HFFc6 (cell line): ENCODE measurements at places on chromosomes 3 and 15.

DNA sequence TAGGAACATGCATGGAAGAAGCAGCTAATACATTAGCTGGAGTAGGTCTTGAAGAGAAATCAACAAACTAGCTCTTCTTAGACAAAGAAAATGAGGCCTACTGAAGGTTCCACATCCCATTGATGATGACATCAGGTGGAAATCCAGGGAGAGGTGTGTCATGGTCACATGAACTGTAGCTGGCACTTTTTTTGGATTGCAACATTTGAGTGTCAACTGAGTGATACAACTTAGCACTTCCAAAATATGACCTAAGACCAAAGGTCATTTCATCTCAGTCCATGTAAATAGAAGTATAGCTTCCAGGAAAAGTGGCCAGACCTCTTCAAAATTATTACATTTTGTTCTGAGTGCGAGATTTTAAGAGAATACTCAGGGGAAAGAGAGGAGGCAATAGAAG, 117.2 kb upstream of the MEIS2 start:
- H3K4me1 ChIP-seq, result no peaks in the 10 kb centered on the region
- peaks cover 10% of the 10 kb centered on the region for H3K27me3 ChIP-seq
- no peak overlapping the region for H3K27ac ChIP-seq
- no peak for DNase-seq
- no peaks in the 10 kb centered on the region for H3K36me3 ChIP-seq
- H3K4me3 ChIP-seq, result no peak overlapping the region

- H3K4me1 ChIP-seq, result peaks cover 28% of the 10 kb centered on the region
- H3K27me3 ChIP-seq, result no peaks in the 10 kb centered on the region; the same call in 1 of the 2 replicates
- no peak for DNase-seq
- H3K27ac ChIP-seq, result no peak overlapping the region
- H3K36me3 ChIP-seq, result no peaks in the 10 kb centered on the region; the same call in 1 of the 2 replicates
- H3K4me3 ChIP-seq, result no peak overlapping the region
Measured at GRCh38 chr3:5277612-5278236, 90.2 kb downstream of the EDEM1 start.

- H3K27me3 ChIP-seq, result peaks cover 5% of the 10 kb centered on the region
- peaks cover 21% of the 10 kb centered on the region; the same call in 1 of the 2 replicates for H3K4me1 ChIP-seq
- peak overlapping the region; percentile 98 for H3K27ac ChIP-seq
- peaks cover 11% of the 10 kb centered on the region; the same call in 1 of the 2 replicates for H3K36me3 ChIP-seq
- peak overlapping the region; percentile 97 for H3K4me3 ChIP-seq
Measured at GRCh38 chr3:49428752-49429080, 408 bp downstream of the NICN1 start.

DNA sequence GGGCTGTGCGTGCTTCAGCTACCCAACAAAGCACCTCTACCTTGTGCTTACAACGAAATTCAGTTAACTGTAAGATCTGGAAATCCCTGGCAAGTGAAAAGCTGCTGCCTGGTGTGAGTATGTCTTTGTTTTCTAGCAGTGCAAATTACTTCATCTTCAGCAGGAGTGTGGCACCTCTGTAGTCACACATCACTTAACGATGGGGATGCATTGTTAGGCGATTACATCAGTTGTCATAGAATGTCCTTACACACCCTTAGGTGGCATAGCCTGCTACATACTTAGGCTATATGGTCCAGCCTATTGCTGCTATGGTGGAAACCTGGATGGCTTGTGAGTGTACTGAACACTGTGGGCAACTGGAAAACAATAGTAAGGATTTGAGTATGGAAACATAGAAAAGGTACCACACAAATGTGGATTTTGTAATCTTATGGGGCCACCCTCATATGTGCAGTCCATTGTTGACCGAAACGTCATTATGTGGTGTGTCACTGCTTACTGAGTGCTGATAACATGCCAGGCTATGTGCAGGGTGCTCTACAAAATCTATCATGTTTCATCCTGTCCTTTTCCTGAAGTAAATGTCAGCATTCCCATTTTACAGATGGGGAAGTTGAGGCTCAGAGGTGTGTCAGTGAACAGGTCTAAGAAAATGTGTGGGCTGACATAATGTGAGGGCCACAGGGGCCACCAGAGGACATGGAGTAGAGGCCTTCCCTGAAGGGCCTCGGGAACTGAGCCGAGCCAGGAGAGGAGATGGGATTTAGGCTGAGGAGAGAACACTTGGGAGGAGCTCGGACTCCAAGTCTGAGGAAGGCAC, 173.5 kb downstream of the VGLL4 start:
- peaks cover 11% of the 10 kb centered on the region; the same call in 1 of the 2 replicates for H3K4me1 ChIP-seq
- no peak overlapping the region for H3K27ac ChIP-seq
- no peak for DNase-seq
- no peaks in the 10 kb centered on the region; the same call in 1 of the 2 replicates for H3K27me3 ChIP-seq
- H3K4me3 ChIP-seq, result no peak overlapping the region

- DNase-seq, result no peak
- H3K27me3 ChIP-seq, result peaks cover 3% of the 10 kb centered on the region
- no peaks in the 10 kb centered on the region for H3K4me1 ChIP-seq
- H3K4me3 ChIP-seq, result no peak overlapping the region
- H3K27ac ChIP-seq, result no peak overlapping the region
Measured at GRCh38 chr3:190556351-190556750, 42.5 kb downstream of the IL1RAP start.
